ENCODE measurements at places on chromosomes 4 and X.

DNA sequence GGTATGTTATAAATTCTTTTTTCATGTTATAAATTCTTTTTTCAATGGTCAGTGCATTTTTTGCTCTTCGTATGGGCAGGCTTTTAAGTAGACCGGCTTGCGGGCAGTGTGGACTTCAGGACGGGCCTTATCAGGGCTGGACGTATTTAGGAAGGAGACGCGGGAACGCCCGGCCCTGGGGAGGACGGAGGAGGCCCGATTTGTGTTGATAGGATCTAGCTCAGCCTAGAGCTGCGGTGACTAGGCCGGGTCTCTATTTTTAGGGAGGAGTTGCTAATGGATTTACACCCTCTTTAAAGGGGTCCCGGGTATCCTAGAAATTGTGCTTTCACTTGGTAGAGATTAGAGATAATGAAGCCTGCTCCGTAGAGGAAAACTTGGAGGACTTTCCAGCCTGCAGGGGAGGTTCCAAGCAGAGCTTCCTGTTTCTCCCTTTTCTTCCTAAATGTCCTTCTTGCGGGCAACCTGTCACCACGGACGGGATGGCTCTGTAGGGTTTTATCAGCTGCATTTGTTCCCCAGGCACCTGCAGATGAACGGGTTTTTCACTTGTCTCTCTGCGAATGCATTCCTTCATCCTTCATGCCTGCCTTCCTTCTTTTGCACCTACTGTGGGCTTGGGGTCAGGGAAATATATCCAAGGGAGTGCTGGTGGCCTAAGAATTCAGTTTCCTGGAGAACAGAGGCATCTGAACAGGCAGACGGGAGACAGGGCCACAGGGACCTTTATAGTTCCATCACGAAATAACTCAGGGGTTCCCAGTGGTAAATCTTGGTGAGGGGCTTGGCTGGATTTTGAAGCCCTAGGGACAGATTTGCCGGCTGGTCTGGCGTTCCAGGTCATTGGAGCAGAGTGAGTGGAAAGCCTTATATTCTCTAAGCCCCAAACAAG, 1.4 kb downstream of the CD99 start:
- DNase-seq: peak; percentile 40

DNA sequence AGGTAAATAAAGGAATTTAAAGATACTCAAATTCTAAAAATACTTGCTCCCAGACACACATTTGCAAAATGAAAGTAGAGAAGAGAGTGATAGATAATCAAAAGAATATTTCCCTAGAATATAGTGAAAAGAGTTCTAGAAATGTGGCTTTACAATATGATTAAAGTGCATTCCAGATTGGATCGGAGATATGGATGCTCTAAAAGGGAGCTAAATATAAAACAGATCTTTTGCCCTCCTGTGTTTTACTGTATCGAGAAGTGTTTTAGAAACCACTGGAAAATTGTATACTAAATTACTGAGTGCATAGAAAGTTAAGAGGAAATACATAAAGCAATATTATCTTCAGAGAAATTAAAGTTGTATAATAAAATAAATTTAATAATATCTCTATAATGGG, 1392.0 kb downstream of the TECRL start:
- no peak for DNase-seq

- DNase-seq: no peak
Measured at GRCh38 chrX:68833855-68834331, 5.1 kb downstream of the EFNB1 start.

DNA sequence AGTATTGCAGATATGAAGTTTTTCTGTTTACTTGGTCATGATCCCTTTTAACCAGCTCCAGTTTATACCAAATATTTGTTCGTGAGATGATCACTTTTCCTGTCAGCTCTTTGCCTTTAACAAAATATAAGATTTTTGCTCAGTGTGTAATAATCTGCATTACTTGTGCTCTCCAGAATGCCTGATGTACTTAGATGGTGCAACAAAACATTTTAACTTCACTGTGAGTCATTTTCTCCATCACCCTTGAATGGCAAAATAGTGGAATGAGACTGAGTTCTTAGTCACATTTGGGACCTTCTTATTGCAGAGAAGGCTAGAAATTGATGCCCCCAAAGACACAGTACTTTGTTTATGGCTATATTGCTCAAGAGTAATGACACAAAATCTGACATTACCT, 252.0 kb downstream of the FRMPD4 start:
- DNase-seq: peak; percentile 59

GRCh38 chr4:143355540-143356217, 19.0 kb downstream of the GAB1 start:
- DNase-seq: peak; percentile 43

DNA sequence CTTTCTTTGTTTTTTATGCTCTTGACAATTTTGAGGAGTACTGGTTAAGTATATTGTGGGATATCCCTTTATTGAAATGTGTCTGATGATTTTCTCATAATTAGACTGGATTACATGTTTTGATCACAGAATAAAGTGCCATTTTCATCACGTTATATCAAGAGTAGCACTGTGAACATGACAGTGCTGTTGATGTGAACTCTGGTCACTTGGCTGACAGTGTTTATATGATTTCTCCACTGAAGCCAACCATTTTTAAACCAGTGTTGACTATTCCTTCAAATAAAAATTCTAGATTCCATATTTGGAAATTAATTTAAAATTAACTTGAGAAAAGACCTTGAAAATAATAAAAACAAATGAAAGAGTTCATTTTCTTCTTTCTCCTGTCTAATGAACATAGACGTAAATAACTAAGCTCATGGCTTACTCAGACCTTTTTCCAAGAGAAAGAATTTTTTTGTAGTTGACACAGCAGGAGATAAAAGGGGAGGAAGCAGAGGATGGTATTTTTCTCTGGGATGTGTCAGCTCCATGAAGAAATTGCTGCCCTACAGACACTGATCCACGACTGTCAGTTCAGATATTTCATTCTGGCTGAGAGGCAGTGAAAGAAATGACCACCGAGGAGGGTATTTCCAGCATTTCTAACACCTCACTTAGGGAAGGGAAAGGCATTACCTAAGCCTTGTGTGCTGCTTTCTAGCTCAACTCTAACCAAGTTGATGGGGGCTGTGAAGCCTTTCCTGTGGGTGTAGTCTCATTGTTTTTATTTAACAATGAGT, 150.9 kb upstream of the ANK2 start:
- no peak for DNase-seq

DNA sequence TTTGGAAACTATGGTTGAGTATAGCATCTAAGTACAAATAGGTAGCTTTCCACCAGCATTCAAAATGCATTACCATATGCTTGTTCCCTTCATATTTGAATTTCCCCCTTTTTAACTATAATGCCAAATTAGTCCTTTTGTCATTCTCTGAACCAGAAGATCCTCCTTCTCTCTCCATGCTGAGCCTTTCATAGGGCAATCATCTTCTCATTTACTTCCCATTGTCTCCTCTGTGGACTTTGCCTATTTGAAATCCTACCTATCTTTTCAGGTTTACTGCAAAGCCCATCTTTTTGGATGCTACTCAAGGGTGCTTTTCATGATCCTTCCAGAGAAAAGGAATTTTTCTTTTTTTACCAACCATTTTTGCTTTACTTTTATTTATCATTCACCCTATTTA, 54.7 kb downstream of the DKK2 start:
- DNase-seq: no peak

- no peak for DNase-seq
Measured at GRCh38 chr4:150439451-150439933, 142.5 kb upstream of the MAB21L2 start.

DNA sequence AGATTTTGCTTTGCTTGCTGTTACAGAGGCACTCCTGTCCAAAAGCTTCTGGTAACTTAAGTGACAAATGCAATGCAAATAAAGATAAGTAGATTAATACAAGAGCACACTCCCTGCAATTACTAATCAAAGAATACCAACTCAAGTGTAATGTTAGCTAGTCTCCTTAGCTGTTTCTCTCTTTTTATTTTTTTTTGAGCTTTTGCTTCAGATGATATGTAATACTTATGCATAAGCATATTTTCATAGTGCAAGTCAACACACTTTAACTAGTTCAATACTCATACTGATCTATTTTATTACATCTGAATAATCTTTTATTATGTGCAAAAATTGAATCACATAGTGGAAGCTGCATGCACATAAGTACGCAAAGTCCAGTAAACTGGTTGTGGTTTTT, 2.7 kb downstream of the SLC7A11 start:
- DNase-seq: no peak

GRCh38 chrX:47595716-47596251, 13.5 kb downstream of the TIMP1 start:
- DNase-seq: peak; percentile 85

DNA sequence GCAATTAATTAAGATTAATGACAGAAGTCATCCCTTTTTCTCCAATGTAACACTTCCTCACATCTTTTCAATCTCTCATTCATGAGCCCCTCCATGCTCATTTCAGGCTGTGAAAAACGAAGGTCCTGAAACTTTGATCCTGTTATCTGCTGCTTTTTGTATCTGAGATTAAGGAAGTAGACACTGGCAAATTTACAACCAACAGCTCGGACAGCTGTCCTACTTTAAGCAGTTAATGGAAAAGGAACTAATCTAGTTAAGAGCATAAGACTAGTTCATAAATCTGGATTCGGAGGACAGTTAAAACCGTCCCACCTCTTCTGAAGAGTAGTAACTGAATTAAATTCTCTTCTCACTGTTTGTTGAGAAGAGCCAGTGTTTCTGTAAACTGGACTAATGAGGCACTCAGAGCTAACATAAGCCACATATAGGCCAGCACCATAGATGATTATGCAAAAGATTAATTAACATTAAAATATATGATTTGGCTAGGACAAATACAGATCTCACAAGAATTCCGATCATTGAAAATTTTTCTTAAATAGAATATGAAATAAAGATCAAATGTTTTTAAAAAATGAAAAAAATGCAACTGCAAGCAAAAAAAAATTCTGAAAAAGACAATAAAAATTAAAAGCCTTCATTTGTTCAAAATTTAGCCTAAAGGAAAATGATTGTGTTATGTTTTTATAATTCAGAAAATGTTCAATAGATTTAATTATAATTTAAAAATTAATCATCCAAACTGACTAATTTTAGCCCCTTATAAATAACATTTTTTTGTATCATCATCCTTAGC, 114.4 kb downstream of the ANTXR2 start:
- DNase-seq: no peak

GRCh38 chrX:118528071-118528737, 32.6 kb downstream of the DOCK11 start:
- DNase-seq: no peak

- peak; percentile 63 for DNase-seq
Measured at GRCh38 chr4:7761720-7762119, 177.9 kb downstream of the AFAP1 start.

GRCh38 chr4:165810726-165811125, 62.3 kb upstream of the TLL1 start:
- peak; percentile 43 for DNase-seq

- peak; percentile 24 for DNase-seq
Measured at GRCh38 chr4:8534129-8534528, 46.1 kb upstream of the GPR78 start.

- DNase-seq: no peak
Measured at GRCh38 chr4:29867412-29867811, 852.8 kb upstream of the PCDH7 start.

- DNase-seq: no peak
Measured at GRCh38 chr4:93828995-93829819, 654 bp downstream of the ATOH1 start.

- no peak for DNase-seq
Measured at GRCh38 chr4:139602776-139603360, 46.8 kb upstream of the SETD7 start.

- DNase-seq: peak; percentile 22
Measured at GRCh38 chr4:183532821-183533220, 28.0 kb downstream of the ING2 start.

GRCh38 chr4:175035905-175036304, 117.7 kb downstream of the ADAM29 start:
- peak; percentile 33 for DNase-seq

- DNase-seq: no peak
Measured at GRCh38 chr4:110543577-110543976, 67.6 kb downstream of the ENPEP start.

- peak; percentile 51 for DNase-seq
Measured at GRCh38 chrX:20361890-20362262, 95.2 kb upstream of the RPS6KA3 start.

- no peak for DNase-seq
Measured at GRCh38 chrX:39096599-39096998, 295.3 kb downstream of the MID1IP1 start.

DNA sequence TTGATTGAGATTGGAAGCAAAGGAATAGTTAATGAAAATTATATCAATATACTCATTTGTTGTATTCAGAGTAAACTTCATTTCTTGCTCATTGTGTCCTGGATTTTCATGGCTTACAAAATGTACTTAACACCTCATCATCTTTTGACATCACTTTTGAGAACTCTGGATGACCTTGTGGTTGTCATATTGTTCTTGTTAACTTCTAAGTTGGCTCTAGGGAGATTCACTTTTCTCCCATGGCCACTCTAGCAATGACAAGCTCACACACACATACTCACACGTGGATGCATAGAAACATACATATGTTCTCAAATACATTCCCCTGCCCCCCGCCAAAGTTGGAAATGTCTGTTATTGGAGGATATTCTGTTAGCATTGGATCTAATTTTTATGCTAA, 15.3 kb downstream of the PHEX start:
- DNase-seq: peak; percentile 31

GRCh38 chr4:117225471-117225870, 140.1 kb upstream of the TRAM1L1 start:
- DNase-seq: no peak

GRCh38 chr4:16642897-16643296, 255.5 kb downstream of the LDB2 start:
- DNase-seq: peak; percentile 26

DNA sequence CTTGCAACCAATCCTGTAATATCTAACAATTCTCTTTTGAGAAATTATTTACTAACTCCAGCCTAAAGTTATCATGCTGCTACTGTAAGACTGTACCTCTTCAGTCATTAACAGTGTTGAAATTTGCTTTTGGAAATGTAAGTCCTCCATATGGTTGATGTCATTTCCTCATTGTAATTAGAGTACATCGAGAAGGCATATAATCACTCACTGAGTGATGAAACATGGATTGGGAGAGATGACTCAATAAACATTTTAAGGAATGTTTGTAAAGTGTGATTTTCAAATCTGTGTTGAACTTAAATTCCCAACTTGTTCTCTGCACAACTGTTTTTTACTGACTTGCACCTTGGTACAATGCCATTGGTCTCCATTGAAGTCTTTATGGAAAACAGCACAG, 61.2 kb downstream of the HMGB2 start:
- DNase-seq: peak; percentile 86

- no peak for DNase-seq
Measured at GRCh38 chrX:56758456-56758855, 29.4 kb downstream of the NBDY start.
